Muscle of leg (tissue), 16 donors: ENCODE measurements at places on chromosomes 13 and 19. TPM values are rescaled to one million over a fixed set of nuclear protein-coding genes. Genes with fewer than 3 reads are reported as not detected.

GRCh38 chr13:31038834-31039552 is 106.5 kb downstream of the TEX26 start:
- no peak for DNase-seq

- DNase-seq: peak; percentile 97
Measured at GRCh38 chr19:18417250-18418028, 1.8 kb upstream of the SSBP4 start.

GRCh38 chr13:113119166-113119821 is 3.3 kb upstream of the F10 start:
- no peak for DNase-seq

- DNase-seq: no peak
Measured at GRCh38 chr13:72637561-72637960, 89.9 kb downstream of the MZT1 start.

RETN gene
- 2.0 TPM for total RNA-seq

DNA sequence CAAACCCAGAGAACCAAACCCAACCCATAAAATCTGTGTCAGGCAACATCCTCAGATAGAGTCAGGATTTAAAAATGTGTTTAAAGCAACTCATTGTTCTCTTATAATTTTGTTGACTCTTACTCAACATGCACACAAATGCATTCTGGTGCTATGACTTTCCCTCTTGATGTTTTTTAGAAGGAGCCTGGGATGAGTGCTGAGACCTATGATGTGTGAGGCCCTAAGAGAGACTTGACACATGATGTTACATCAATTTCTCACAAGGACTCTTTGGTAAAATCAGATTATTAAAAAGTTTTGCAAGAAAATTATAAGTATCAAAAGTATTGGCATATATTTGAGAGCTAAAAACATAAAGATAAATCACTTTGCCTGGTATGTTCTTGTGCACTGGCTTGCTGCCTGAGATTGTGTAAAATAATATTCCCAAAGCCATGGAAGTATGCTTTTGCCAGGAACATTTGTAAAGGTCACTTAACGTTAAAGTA is 173.9 kb downstream of the DCLK1 start:
- DNase-seq: peak; percentile 93

DNA sequence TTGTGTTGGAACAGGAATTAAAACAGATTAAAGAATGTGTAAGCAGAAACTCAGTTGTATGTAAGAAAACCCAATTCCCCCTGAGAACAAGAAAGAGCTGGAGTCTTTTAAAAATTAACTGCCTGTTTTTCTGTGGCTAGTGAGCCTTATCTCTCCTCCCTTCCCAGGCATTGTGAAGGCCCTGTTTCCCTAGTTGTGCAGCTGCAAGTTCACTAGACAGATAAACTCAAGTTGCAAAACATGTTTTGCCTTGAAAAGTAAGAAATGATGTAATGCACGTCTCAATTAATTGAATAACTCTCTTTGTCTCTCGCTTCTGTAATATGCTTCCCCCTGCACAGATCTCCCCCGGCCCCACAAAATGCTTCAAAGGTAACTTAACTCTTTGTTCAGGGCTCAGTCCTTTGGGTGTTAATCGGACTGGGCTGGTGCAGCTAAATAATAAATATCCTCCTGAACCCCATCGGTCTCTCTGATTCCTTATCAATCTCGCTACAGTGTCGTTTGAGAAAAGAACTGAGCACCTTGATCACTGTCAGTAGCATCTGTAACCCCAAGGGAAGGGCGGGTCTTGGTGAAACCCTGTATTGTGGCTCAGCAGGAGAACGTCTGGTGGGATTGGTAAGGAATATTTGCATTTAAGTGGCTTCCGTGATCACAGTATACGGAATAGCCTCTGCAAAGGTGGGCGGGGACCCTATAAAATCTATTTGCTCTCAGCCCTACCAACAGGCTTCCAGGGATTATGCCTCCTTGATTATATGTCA is 1.6 kb upstream of the ZNF556 start:
- DNase-seq: no peak

- DNase-seq: no peak
Measured at GRCh38 chr13:48739386-48739964, 85.7 kb downstream of the CYSLTR2 start.

DNA sequence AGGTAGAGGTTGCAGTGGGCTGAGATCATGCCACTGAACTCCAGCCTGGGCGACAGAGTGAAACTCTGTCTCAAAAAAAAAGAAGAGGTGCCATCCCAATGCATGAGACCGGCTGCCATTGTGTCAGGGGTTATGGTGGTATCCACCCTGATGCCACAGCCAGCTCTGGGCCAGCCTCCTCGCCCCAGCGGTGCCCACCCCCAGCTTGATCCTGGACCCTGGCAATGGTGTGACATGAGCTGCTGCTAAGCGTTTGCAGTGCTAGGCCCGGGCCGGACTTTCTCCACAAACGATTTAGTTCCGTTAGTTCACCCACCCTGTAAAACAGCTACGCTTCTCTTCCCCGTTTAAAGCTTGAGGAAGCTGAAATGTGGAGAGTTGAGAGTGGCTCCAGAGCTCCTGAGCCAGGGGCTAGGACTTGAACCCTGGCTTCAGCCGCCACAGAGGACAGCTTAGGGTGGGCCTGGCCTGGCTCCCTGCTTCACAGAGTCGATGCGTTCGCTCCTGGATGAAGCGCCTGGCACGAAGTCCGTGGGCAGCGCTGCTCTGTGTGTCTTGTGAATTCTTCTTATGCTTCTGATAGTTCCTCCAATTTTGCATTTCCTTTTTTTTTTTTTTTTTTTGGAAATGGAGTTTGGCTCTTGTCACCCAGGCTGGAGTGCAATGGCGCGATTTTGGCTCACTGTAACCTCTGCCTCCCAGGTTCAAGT is 25.5 kb downstream of the NKPD1 start:
- DNase-seq: no peak

DNA sequence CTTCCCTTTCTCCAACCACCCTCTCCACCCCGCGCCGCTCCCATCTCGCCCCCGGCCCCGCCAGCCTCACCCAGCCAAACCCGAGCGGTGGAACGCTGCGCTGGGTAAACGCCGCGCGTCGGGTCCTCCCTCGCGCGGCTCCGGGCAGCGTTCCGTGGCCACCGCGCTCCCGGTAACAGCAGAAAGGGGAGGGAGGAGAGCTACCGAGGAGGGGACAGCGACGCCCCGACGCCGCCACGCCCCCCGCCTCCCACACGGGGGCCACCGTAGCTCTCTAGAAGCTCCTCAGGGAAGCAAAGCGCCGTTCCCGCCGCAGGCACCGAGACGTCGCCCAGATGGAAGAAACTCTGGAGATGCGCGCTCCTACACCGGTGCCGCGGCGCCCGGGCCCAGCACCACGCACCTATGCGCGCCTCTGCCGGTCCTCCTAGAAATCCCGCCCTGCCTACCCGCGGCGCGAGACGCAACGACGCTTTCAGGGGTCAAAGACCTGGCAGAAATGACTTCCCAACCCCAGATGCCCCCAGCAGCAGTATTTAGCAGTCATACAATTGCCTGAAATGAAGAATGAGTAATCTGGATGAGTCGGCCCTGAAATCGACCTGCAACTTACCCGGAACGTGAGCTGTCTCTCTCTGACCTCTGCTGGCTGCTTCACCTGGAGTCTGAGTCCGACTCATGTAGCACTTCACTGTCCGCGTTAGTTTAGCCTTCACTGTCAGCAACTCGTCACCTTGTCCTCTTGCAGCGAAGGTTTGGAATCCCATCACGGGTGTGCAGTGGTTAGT is at the start of gene RUBCNL:
Gene RUBCNL, minus strand, starts transcription at position 189 of the 788 bp plus-strand sequence. CDS start 14,777 bp downstream, outside the sequence.
- DNase-seq: peak; percentile 53

SLC17A7 gene
- 0.53 TPM for total RNA-seq

GRCh38 chr13:36706755-36707154 is 32.9 kb downstream of the SERTM1 start:
- peak; percentile 7 for DNase-seq

GRCh38 chr19:39544226-39544903 is 4.4 kb upstream of the EID2 start:
- no peak for DNase-seq

- peak; percentile 78 for DNase-seq
Measured at GRCh38 chr19:52237771-52238400, 31.5 kb upstream of the ZNF766 start.

- DNase-seq: peak; percentile 74
Measured at GRCh38 chr19:50330365-50331078, 1.3 kb upstream of the KCNC3 start.

DNA sequence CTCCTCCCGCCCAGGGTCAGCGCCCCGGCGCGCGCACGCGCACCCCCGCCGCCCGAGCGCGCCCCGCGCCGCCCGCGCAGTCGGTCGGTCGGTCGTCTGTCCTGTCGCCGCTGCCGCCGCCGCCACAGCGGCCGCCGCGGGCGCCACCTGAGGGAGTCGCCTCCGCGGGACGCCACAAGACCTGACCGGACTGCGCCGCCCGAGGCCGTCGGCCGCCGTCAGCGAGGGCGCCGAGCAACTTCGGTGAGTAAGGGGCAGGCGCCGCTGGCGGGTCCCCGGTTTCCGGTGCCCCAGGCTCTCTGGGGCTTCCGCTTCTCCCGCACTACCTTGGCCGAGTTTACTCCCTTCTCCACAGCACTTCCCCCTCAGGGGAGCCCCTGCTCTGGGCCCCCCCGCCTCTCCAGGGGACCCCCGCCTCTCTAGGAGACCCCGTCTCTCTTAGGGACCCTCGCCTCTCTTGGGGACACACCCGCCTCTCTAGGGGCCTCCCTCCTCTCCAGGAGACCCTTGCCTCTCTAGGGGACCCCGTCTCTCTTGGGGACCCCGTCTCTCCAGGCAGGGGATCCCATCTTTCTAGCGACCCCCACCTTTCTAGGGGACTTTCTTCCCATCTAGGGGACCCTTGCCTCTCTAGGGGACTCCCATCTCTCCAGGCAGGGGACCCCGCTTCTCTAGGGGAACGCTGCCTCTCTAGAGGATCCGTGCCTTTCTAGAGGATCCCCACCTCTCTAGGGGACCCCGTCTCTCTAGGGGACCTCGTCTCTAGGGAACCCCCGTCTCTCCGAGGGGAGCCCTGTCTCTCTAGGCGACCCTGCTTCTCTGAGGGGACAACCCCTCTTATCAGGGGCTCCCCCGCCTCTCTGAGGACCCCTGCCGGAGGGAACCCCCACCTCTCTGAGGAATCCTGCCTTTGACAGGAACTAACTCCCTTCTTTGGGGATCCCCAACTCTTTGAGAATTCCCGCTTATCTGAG is 19.3 kb upstream of the GATAD2A start:
- DNase-seq: no peak

- peak; percentile 60 for DNase-seq
Measured at GRCh38 chr13:113364901-113365582, 1.1 kb upstream of the GRTP1 start.
